Mesenchymal stem cell (in vitro differentiated cells and primary cell): ENCODE measurements at places on chromosomes 1 and 21.

- no peak overlapping the region for H3K27ac ChIP-seq
- H3K4me1 ChIP-seq: peaks cover 2% of the 10 kb centered on the region
- H3K4me3 ChIP-seq: no peak overlapping the region
- DNase-seq: no peak
- H3K27me3 ChIP-seq: no peaks in the 10 kb centered on the region
- no peaks in the 10 kb centered on the region for H3K36me3 ChIP-seq
Measured at GRCh38 chr21:25515484-25516405, 91.5 kb downstream of the MRPL39 start.

DNA sequence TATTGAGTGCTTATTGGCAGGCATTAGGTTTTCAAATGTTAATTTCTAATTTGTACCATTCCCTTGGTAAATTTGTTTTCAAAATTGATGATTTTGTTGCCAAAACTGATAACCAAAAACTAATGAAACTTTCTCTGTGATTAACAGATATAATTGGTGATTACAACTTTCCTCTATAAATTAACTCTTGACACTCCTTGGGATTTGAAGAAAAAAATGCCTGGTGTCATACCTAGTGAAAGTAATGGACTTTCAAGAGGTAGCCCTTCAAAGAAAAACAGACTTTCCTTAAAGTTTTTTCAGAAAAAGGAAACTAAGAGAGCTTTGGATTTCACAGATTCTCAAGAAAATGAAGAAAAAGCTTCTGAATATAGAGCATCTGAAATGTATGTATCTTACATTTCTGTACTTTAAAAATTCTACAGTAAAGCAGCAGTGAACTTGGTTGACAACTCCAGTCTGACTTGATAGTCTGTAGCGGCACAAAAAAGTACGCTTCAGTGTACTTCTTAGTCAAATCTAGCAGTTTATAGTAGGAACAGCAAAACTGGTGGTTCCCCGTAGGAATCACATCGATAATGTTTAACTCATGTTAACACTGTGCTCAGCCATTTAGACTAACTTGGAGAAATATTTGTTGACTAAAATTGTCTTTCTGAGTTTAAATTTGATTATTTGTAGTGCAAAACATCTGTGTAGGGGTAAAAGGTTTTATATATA is 3.0 kb downstream of the USP1 start:
- peaks cover 3% of the 10 kb centered on the region for H3K4me1 ChIP-seq
- H3K4me3 ChIP-seq: no peak overlapping the region
- DNase-seq: peak; percentile 6
- H3K36me3 ChIP-seq: peaks cover 33% of the 10 kb centered on the region
- no peaks in the 10 kb centered on the region for H3K27me3 ChIP-seq
- H3K27ac ChIP-seq: peak overlapping the region; percentile 13

GRCh38 chr1:93827633-93828366 is 51.2 kb downstream of the DNTTIP2 start:
- H3K4me3 ChIP-seq: peak overlapping the region; percentile 19
- H3K27ac ChIP-seq: no peak overlapping the region
- no peaks in the 10 kb centered on the region for H3K27me3 ChIP-seq
- peak; percentile 70 for DNase-seq
- H3K36me3 ChIP-seq: no peaks in the 10 kb centered on the region

- no peaks in the 10 kb centered on the region for H3K4me1 ChIP-seq
- no peak for DNase-seq
- H3K4me3 ChIP-seq: no peak overlapping the region
Measured at GRCh38 chr1:229287267-229287666, 16.4 kb downstream of the RAB4A start.

- no peak for DNase-seq
- no peak overlapping the region for H3K27ac ChIP-seq
- no peaks in the 10 kb centered on the region for H3K36me3 ChIP-seq
- peaks cover 80% of the 10 kb centered on the region for H3K27me3 ChIP-seq
- H3K4me3 ChIP-seq: no peak overlapping the region
Measured at GRCh38 chr1:44544960-44545359, 129.3 kb downstream of the TMEM53 start.

DNA sequence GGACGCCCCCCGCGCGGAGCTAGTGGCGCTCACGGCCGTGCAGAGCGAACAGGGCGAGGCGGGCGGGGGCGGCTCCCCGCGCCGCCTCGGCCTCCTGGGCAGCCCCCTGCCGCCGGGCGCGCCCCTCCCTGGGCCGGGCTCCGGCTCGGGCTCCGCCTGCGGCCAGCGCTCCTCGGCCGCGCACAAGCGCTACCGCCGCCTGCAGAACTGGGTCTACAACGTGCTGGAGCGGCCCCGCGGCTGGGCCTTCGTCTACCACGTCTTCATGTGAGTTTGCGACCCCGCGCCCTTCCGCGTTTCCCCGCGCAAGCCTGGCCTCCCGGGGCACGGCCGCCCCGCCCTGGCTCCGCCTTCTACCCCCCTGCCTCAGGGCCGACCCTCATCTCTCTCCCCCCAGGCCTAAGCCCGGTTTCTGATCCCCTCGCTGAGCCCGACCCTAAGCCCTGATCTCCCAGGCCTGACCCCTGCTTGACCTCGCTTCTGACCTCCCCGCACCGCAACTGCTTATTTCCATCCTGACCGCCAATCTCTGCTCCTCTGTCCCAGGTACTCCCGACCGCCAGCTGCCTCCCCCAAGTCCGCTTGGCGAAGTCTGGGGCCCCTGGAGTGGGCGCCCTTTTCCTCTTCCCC is 669 bp downstream of the KCNQ4 start:
- peaks cover 25% of the 10 kb centered on the region for H3K4me1 ChIP-seq
- H3K27ac ChIP-seq: no peak overlapping the region
- peak overlapping the region; percentile 49 for H3K4me3 ChIP-seq
- peaks cover 71% of the 10 kb centered on the region for H3K27me3 ChIP-seq

DNA sequence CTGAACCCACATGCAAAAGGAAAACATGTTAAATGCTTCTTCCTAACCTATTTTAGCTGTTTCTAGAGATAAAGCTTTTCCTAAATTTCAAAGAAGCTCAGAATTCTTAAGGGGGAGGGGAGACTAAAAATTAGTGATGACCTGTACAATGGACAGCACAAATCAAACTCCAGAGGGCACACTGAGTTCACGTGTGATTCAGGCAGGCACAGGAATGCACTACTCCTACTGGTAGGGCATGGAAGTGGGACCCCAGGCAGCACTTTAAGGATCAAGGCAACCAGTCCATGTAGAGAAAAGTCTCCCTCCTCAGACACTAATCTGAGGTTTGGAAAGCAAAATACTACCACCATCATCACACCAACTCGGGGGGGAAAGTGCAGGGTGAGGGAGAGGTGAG is 31.3 kb upstream of the CLCA4 start:
- DNase-seq: no peak
- no peak overlapping the region for H3K4me3 ChIP-seq
- no peaks in the 10 kb centered on the region for H3K4me1 ChIP-seq

DNA sequence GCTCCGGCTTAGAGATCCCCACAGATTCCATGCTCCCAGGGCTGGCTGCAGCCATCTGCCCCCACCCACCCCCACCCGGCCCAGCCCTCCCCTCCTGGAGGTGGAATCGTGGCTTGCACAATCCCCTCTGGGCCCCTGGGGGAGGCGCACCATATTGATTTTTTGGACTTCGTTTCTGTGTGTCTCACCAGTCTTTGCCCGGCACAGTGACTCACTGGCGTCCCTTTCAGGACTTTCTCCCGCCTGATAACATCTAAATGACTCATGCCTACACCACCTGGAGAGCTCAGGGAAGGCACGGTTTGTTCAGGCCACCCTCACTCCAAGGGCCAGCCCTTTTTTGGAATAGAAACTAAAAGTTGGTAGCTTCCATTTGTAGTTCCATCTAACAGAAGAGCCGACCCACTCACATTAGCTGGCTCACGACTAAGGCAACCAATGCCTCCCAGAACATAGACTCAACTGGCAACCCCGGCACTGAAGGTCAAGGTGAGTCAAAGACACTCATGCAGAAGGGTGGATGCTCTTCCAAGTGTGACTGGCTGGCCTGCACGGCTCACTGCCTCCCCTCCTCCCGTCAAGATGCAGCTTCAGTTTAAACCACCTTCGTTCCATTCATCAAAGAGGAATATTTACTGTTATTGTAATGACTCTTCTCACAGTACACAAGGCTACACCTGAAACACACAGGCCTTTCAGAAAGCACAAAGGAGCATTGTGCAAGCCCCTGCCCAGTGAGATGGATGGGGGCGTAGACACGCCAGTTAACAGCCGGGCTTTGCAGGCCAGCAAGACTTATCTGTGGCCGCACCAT is 18.1 kb upstream of the ETS2 start:
- H3K27me3 ChIP-seq: no peaks in the 10 kb centered on the region
- peaks cover 13% of the 10 kb centered on the region for H3K4me1 ChIP-seq
- H3K36me3 ChIP-seq: no peaks in the 10 kb centered on the region
- DNase-seq: peak; percentile 86

DNA sequence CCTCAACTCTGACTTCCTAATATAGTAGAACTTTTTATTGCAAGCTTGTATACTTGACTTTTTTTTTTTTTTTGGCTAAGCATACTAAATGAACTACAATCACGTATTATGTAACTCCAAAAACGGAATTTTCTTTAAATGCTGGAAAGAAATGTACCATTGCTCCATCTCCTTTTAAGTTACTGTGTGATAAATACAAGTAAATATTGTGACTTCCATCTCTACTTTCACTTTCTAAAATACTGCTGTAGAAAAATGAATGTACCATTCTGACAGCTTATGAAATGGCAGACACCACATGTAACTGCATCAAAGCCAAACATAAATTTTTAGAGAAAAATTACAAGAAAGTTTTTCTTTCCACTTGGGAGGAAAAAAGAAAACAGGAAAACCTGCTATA is 54.7 kb downstream of the ASH1L start:
- no peaks in the 10 kb centered on the region for H3K4me1 ChIP-seq
- no peak for DNase-seq
- no peak overlapping the region for H3K4me3 ChIP-seq
